ENCODE measurements at places on chromosomes 2 and 18. TPM values are rescaled to one million over a fixed set of nuclear protein-coding genes. Genes with fewer than 3 reads are reported as not detected.

Gene LIPG
- 72.7 TPM for polyA plus RNA-seq

- no peak for DNase-seq
Measured at GRCh38 chr2:135149251-135149650, 97.2 kb downstream of the RAB3GAP1 start.

GRCh38 chr2:225027061-225027762, 15.1 kb downstream of the DOCK10 start:
- DNase-seq, result no peak

Gene TMEM178A
- 70.6 TPM for polyA plus RNA-seq

- no peak for DNase-seq
Measured at GRCh38 chr18:26875040-26875654, 9.6 kb upstream of the AQP4 start.

Gene GAL3ST2
- 0.21 TPM for polyA plus RNA-seq

DNA sequence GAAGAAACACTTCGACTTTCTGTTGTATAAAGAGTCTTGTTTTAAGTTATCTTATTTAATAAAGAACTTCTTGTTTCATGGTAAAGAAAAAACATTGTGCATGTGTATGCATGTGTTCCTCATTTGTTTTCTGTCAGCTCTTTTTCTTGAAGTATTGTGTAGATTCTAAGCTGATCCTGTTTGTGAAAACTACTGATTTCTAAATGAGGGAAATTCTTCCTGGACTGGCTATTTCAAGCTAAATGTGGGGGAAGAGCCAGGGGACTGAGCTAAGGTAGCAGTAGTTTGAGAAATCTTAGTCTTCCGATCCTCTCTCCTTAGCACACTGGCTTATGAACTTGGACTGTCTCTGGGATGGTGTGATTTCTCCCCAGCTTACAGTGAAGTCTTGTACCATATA, 56.4 kb upstream of the RBMS1 start:
- DNase-seq, result no peak

Gene PROM2
- 36.1 TPM for polyA plus RNA-seq

- DNase-seq, result no peak
Measured at GRCh38 chr2:153165021-153165420, 313.5 kb downstream of the RPRM start.

DNA sequence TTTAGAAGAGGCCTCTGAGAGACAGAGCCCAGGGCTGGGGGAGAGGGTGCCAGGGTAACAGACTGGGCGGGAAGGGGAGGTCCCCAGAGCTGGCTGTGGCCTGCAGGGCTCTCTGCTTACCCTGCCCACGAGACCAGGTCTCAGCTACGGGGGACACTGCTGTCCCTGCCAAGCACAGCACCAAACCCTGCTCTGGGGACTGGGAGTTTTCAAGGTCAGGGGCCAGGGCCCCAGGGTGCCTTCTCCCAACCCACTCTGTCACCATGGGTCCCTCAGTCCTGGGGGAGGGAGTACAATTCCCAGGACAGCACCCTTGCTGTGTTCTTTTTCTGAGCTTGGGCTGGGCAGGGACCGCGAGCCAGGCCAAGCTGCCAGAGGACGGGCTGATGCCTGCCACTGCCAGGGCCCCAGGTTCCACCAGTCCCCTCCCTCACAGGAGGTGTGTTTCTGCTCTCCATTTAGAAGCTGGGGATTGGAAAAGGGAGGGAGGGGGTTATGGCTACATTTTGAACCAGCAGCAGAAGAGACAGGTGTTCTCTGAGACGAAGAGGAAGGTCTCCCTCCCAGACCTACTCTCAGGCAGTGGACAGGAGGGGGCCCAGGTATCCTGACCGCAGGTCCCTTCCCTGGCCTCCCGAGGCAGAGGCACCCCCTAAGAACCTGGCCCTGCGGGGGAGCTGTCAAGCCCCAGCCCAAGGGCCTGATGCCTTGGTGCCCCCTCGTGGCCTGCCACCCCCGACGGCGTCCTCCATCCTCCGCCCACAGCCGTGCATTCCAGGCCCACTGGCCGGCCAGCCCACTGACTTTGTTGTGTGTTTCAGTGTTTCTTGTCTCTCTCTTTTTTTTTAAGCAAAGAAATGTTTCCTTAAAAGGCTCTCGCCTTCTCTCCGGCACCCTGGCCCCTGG, 80.4 kb downstream of the TNS1 start:
- DNase-seq, result no peak

GRCh38 chr2:79975791-79976565, 328.6 kb downstream of the LRRTM1 start:
- no peak for DNase-seq

Gene UBE2E3
- 257 TPM for polyA plus RNA-seq

DNA sequence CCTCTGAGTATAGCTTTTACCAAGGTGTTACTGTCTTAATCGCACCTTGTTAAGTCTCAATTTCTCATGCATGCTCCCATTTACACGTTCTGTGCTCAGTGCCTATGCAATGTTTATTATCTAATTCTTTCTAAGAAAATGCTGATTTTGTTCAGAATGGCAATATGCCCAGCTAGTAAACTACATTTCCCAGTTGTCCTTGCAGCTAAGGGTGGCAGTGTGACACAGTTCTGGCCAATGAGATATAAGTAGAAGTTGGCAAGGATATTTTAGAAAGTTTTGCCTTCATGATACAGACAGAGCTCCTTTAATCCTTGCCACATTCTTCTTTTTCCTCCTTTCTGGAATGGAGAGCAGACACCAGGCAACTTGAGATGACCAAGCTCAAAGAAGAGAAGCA, 45.3 kb downstream of the POLE4 start:
- DNase-seq, result no peak

Gene GPR75
- 1.9 TPM for polyA plus RNA-seq

DNA sequence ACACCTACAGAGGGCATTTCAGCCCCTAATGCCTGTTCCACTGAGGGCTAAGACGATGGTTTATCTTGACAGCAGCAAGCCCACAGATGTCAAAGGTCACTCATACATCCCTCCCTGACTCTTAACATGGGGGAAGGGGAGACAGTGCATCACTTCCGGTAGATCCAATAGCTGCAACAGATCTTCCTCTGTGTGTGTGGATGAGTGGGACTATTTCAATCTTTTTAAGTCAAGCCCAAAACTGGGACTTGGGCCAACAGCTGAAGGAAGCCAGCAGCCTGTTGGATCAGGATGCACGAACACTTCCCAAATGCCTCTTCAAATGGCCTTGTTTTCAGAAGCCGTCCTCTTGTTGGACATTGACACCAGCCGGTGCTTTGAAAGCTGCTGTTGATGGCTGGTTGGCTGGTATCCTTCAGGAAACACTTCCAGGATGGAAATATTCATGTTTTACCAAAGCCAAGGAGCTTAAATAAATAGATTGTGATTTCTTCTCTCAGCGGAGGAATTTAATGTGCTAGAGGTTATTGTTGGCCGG, 59.2 kb downstream of the IL1R2 start:
- no peak for DNase-seq

Gene GALNT13
- 1.9 TPM for polyA plus RNA-seq

DNA sequence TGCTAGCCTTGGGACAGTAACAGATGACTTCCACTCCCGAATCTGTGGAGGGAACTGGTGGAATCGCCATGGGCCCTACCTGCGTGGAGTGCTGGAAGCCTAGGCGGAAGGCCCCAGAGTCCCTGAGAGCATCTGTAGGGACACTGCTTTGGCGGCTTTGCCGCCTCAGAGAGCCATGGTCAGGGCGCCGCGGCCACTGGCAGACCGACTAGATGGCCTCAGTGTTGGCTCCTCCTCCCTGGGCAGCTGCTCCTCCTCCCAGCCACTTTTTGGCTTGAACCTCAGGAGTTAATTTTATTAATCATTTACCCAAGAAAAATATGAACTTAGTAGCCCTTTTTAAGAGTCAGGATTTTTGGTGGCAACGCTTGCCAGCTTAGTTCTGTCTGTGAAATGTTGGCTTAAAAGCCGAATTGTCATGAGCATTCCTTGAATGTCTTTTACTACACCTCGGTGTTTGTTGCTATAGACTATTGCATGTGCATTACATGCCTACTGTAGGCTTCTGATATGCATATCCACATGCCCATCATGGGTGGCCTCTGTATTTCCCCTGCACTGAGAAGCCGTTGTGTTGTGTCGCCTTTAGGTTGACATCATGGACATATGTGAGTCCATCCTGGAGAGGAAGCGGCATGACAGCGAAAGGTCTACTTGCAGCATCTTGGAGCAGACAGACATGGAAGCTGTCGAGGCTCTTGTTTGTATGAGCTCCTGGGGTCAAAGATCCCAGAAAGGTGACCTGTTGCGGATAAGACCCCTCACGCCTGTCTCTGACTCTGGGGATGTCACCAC, 2.4 kb downstream of the KLF11 start:
- no peak for DNase-seq

DNA sequence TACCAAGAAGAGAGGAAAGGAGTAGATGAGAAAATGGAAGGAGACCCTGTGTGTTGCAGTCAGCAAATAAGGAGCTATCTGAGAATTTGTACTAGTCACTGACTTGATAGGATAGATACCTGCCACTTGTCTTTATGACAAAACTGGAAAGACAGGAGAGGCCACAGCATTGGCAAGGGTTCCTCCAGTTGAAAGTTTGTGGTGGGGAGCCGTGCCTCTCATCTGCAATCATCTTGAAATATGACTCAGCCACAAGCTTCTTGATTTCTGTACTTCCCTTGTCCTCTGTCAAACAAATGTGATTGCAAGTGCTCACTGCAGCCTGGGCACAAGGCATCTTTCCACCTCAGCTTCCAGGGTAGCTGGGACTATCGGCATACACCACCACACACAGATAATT, 99.1 kb downstream of the GREB1L start:
- no peak for DNase-seq

Gene SERPINB3
- polyA plus RNA-seq, result 0.13 TPM

DNA sequence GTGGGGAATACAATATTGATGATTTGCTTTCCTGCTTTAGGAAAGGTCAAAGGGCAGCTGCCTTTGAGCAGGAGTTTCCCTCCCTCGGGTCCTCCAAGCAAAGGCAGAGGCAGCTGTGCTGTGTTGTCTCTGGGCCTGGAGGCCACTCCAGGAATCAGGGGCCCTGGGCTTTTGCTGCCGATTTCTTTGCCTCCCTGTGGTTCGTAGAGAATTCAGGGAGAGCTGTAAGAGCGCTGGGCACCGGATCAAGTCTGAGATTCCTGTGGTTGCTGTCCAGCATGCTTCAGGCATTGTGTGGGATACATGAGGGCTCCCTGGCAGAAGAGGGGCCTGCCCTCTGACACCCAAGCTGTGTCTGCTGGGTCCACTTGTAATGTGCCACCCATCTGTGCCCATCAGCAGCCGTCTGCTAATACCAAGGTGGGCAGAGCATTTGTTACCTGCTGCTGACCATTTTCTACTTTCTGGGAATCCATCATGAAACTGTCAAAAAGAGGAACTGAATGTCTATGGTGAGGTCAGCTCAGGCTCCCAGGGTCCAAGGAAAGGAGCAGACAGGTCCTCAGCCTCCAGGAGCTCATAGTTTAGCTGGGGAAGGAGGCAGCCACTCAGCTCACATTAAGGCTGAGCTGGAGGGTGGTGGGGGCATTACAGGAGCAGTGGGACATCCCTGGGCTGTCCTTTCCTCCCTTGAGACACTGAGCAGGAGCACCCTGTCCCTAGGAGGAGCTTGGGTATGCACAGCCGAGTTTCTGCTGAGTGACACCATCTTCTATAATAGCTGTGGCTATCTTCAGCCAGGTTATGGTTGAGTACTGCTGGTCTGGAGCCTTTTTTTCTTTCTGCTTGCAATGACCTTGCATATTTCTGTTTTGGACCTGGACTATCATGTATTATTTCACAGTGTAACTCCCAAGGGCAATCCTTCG, 68.5 kb downstream of the CTIF start:
- no peak for DNase-seq

DNA sequence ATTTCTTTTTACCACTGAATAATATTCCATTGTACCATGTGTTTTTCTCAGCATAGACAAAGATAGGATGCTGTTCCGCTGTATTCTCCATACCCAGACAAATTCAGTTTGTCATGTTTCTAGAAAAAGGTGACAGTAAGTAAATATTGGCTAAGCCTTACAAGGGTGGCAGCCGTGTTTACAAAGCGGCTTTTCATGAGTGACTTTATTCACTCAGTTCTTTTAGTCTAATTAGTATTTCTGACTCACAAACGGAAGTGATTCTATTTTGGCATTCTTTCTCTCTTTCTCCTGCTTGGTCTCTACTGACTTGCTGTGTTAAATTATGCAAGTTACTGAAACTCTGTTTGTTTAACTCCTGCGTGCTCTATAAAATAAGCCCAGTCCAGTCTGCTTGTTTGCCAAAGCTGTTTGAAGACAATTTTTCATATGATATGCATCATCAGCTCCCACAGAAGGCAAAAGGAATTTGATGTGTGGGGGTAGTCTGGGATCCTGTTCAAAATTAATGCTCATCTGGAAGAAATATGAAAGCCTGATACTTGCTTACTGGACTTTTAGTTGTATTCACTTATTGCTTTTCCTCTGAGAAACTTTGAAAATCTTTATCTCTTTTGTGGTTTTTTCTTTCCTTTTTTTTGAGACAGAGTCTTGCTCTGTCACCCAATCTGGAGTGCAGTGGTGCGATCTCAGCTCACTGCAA, 2.3 kb upstream of the PLEKHH2 start:
- DNase-seq, result peak; percentile 37

Gene SLC39A10
- 98.2 TPM for polyA plus RNA-seq

GRCh38 chr18:7177116-7177744, 53.7 kb upstream of the LRRC30 start:
- peak; percentile 60 for DNase-seq

Gene NHEJ1
- 20.3 TPM for polyA plus RNA-seq

GRCh38 chr2:146666340-146666739, 1178.5 kb upstream of the ACVR2A start:
- DNase-seq, result no peak

- no peak for DNase-seq
Measured at GRCh38 chr2:23536326-23536725, 151.3 kb downstream of the KLHL29 start.

DNA sequence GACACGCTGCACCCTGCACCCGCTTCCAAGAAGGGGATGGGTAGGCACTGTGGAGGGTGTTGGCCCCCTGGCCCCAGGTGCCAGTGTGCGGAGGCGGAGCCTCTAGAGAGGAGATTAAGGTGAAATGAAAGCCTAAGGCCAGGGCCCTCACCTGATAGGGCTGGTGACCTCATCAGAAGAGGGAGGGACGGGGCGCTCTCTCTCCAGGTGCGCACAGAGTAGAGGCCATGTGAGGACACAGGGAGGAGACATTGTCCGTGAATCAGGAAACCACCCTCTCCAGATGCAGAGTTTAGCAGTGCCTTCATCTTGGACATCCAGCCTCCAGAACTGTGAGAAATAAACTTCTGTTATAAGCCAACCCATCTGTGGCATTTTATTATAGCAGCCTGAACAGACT, 62.3 kb downstream of the PSMG2 start:
- DNase-seq, result no peak

Gene PMAIP1
- polyA plus RNA-seq, result 3.8 TPM

Gene UGT1A8
- not detected for polyA plus RNA-seq

DNA sequence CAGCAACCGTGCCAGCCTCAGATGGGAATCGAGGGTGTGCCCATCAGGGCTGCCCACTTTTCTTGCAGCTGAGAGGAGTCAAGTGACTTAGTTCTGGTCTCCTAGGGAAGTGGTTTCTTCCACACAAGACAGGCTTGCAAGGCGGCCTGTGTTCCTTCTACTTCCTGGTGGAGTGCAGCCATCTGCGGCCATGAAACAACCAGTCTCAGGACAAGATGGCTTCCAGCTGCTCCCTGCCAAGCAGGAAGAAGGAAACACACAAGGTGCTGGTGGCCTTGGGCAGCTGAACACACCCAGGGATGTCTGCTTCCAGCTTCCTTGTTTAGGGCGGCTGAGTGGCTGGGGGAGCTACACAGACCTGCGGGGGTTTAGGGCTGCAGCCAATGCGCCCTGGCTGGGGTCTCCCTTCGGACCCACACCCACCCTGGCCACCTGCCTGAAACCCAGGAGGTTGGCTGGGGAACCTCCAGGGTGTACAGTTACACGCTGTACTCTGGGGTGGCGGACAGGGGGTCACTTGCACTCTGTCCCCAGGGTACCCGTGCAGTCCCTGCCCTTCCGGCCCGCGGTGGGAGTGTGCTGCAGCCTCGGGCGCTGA, 34.7 kb downstream of the PTPN18 start:
- DNase-seq, result no peak

Gene TRIM43
- polyA plus RNA-seq, result 0.59 TPM

All from left renal cortex interstitium (tissue), 4 donors.